Large intestine (tissue), 12 donors: ENCODE measurements at places on chromosomes 11 and 22. TPM values are rescaled to one million over a fixed set of nuclear protein-coding genes. Genes with fewer than 3 reads are reported as not detected.

INTS4 gene
- 30.3 TPM for polyA plus RNA-seq

NXPE1 gene
- polyA plus RNA-seq = 0.07 TPM

MPZL2 gene
- polyA plus RNA-seq = 32.8 TPM

- H3K4me1 ChIP-seq = peaks cover 15% of the 10 kb centered on the region
- peaks cover 28% of the 10 kb centered on the region for H3K36me3 ChIP-seq
- no peak for DNase-seq
Measured at GRCh38 chr11:77110836-77111235, 8.2 kb downstream of the OMP start.

GRCh38 chr11:2144544-2145248, 5.5 kb upstream of the IGF2 start:
- H3K36me3 ChIP-seq = no peaks in the 10 kb centered on the region
- H3K27ac ChIP-seq = no peak overlapping the region
- no peak overlapping the region for H3K4me3 ChIP-seq
- H3K27me3 ChIP-seq = peaks cover 97% of the 10 kb centered on the region

DNA sequence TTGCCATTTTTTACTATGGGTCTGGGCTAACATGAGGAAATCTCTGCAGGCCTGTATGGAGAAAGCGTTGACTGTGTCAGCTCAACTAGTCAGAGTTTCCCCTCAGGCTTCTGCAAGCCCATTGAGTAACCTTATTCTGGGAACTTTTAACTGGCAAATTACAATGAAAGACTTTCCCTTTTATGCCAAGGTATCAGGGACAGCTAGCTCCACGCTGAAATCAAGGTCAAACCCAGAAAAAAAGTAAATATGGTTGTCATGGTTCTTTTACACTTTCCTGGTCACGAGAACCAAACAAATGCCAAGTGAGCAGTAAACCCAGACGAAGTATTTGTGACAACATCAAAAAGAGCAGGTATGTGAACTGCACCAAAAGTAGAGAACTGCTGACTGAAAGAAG, 13.8 kb downstream of the OSBP start:
- H3K27me3 ChIP-seq = no peaks in the 10 kb centered on the region
- DNase-seq = no peak
- no peaks in the 10 kb centered on the region for H3K4me1 ChIP-seq
- H3K4me3 ChIP-seq = no peak overlapping the region
- peaks cover 92% of the 10 kb centered on the region for H3K36me3 ChIP-seq
